ENCODE measurements at places on chromosomes 6 and 20.

- no peak for DNase-seq
Observed at GRCh38 chr20:52852714-52853113, 119.4 kb upstream of the TSHZ2 start.

GRCh38 chr6:56552187-56553130 is 90.2 kb downstream of the DST start:
- DNase-seq = no peak

GRCh38 chr6:148827416-148828045 is 80.7 kb downstream of the UST start:
- no peak for DNase-seq

DNA sequence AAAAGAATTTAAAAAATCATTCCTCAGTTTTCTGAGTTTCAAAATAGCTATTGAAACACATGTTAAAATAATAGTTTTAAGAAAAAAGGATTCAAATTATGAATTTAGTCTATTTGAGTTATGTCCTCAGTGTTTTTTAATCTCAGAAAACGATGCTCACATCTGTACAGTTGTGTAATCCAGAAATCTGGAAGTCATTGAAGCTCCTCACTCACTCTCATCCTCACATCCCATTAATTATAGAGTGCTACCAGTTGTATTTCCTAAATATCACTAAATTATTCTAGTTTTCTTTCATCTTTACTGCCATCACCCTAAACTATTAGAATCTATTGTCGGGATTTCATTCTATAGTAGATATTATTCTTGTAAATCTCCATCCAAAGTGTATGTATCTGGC is 234.7 kb upstream of the RIMS1 start:
- no peak for DNase-seq

- no peak for DNase-seq
Observed at GRCh38 chr6:146305951-146306350, 237.7 kb upstream of the RAB32 start.

DNA sequence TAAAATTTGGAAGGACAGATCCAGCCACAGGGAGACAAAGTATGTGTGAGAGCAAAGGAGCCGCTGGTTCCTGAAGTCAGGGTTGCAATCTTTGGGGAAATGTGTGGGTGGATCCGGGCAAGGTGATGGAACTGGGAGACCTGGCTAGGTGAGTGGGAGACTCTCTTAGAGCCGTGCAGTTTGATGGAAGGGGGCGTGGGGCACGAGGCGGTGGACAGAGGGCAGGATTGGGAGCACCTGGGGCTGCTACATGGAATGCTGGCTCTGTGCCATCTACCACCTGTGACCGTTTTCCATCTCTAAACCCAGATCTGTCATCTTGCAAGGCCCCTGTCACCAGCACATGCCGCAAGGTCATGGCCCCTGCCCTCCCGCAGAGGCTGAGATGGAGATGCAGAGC is 268.4 kb downstream of the SMOC2 start:
- DNase-seq = no peak

GRCh38 chr6:130824978-130825694 is 2.1 kb upstream of the SMLR1 start:
- no peak for DNase-seq

GRCh38 chr6:132253211-132253610 is 148.1 kb downstream of the MOXD1 start:
- no peak for DNase-seq

Measured in NCI-H1436 treated with DMSO at 0.1 percent for 48 hours (cell line).